ENCODE measurements at places on chromosomes 1 and 21.

DNA sequence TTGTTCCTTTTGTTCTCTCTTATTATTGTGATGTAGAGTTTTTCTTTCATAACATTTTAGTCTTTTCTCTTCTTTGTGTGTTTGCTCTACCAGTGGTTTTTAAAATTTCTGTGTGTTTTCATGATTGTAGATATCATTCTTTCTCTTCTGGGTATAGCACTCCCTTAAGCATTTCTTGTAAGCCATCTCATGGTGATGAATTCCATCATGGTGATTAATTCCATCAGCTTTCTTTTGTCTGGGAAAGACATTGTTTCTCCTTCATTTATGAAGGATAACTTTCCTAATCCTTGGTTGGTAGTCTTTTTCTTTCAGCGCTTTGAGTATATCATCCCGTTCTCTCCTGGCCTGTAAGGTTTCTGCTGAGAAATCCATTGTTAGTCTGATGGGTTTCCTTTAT lies 22.7 kb downstream of the CD55 start:
- no peak for DNase-seq

- DNase-seq = peak; percentile 69
These were observed 71.7 kb upstream of the ETS2 start for GRCh38 chr21:38733972-38734546.

GRCh38 chr1:79472067-79472656 lies 465.6 kb upstream of the ADGRL4 start:
- no peak for DNase-seq

- no peak for DNase-seq
These were observed 9.2 kb downstream of the CSMD2 start for GRCh38 chr1:34155860-34156259.

DNA sequence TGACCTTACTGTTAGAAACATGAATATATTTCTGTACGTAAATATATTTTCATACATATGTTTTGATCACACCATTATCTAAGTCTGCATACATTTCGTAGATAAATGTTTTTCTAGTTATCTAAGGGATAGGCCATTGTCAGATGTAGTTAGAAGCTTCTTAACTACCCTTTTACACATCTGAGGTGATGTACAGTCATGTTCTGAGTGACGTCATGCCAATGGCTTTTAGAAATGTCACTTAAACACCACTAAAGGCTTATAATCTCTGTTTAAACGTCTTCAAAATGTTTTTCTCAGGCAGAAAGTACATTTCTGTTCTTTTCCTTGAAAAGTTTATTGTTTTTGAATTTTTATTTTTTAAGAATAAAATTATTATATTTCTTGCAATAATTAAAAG lies 781.9 kb downstream of the MRPL39 start:
- no peak for DNase-seq

- DNase-seq = no peak
These were observed 94.4 kb upstream of the TNFSF4 start for GRCh38 chr1:173301507-173301906.

GRCh38 chr1:58983162-58983561 lies 199.3 kb upstream of the JUN start:
- no peak for DNase-seq

DNA sequence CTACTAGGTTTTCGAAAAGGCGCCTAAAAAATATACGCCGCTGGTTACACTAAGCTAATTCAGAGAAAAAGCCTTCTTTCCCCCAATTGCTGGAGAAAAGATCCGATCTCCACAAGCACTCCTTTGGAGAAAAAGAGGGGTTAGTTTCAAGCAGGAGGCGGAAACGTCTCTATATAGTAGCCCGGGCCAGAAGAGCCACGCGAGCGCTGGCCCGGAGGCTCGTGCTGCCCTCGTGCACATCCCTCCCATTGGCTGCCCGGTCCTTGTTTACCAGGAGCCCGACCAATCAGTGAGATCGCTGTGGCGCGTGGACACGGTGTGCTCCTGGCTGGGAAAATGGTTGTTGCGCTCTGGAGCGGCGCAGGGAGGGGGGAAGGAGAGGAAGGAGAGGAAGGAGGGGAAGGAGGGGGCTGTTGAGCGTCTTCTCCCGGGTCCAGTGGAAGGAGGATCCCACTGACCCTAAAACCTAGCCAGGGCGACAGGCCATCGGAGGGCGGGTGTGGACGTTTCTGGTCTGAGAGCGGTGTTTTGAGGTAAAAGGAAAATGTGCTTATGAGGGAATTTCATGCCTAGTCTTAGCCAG lies at the start of gene TXNIP:
Gene TXNIP, minus strand, starts transcription at position 147 of the 583 bp plus-strand sequence. CDS start 313 bp downstream, outside the sequence.
- peak; percentile 88 for DNase-seq

- no peak for DNase-seq
These were observed 7.7 kb upstream of the LMNA start for GRCh38 chr1:156106624-156107488.

GRCh38 chr1:44854970-44855369 lies 11.9 kb upstream of the PTCH2 start:
- DNase-seq = no peak

GRCh38 chr1:24302209-24302611 lies 16.9 kb upstream of the GRHL3 start:
- DNase-seq = no peak

DNA sequence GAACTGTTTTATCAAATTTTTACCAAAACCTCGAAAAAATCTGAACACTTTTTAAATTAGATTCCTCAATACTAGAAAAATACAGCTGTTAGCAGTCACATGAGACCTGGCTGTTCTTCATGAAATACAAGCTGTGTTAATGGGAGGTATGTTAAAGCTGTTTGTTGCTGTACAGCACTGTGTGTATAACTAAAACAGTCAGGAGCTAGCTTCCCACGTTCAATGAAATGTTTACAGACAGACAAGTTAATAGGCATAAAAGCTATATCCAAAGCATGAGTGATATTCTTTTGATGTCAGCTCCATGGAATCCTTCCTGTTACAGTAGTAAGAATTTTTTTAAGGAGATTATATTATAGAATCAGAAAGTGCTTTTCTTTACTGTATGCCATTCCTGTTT lies 223.2 kb upstream of the FOXD3 start:
- no peak for DNase-seq

GRCh38 chr1:88731475-88732269 lies 47.6 kb downstream of the PKN2 start:
- no peak for DNase-seq

GRCh38 chr1:162133566-162133965 lies 64.1 kb downstream of the NOS1AP start:
- DNase-seq = no peak

- no peak for DNase-seq
These were observed 43.2 kb downstream of the CNN3 start for GRCh38 chr1:94883691-94884090.

DNA sequence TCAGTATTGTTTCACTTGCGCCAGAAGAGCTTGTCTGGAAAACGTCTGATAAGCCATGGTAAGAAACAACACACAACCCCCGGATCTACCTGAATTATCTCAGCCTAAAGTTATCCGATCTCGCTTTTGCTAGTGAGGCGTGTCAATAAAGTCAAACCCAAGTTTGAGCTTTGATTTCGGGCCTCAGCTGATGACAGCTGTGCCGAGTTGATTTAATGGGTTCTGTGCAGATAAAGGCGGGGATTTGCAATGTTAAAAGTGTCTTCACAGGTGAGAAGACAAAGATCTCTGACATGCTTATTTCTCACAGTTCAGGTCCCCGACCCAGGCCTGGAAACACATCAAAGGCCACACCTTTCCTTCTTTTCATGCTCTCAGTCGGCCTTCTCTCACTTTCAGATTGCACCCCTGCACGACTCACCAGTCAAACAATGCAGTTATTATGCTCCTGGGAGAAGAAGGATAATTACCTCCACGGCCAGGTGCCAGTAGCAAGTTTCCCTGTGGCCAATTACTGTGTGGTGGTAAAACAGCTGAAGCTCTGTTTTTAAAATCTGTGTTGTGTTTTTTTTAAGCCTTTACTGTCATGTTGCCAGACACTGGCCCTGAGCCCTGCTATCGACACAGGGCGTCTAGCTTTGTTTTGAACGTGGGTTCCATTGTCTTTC lies 245.3 kb upstream of the RUNX1 start:
- DNase-seq = no peak

GRCh38 chr1:37631036-37631435 lies 3.7 kb downstream of the RSPO1 start:
- DNase-seq = no peak

- DNase-seq = no peak
These were observed 52.7 kb downstream of the SCCPDH start for GRCh38 chr1:246776923-246777322.

DNA sequence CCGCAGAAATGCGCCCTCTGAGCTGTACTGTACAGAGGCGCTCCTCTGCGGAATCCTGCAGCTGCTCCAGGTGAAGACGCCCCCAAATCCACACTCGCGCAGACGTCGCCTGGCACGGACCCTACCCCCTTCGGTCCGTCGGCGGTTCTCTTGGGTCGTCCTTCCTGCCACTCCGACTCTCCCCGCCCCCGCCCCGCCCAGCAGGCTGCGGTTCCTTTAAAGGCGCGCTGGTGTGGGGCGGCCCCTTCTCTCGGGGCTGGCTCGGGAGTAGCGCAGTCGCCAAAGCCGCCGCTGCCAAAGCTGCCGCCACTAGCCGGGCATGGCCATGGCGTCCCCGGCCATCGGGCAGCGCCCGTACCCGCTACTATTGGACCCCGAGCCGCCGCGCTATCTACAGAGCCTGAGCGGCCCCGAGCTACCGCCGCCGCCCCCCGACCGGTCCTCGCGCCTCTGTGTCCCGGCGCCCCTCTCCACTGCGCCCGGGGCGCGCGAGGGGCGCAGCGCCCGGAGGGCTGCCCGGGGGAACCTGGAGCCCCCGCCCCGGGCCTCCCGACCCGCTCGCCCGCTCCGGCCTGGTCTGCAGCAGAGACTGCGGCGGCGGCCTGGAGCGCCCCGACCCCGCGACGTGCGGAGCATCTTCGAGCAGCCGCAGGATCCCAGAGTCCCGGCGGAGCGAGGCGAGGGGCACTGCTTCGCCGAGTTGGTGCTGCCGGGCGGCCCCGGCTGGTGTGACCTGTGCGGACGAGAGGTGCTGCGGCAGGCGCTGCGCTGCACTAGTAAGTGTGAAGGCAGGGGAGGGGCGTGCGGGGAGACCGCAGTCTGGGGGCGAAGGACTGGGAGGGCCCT lies at the start of gene RASSF5:
Gene RASSF5, plus strand, starts transcription at position 248 of the 846 bp plus-strand sequence. Its CDS starts 72 bp downstream, at position 320.
- peak; percentile 42 for DNase-seq

- no peak for DNase-seq
These were observed 93.4 kb downstream of the BCAR3 start for GRCh38 chr1:93588206-93588605.

GRCh38 chr1:51799372-51799771 lies 79.2 kb downstream of the NRDC start:
- no peak for DNase-seq

- DNase-seq = no peak
These were observed 996 bp upstream of the SH3BGRL3 start for GRCh38 chr1:26278724-26279455.

DNA sequence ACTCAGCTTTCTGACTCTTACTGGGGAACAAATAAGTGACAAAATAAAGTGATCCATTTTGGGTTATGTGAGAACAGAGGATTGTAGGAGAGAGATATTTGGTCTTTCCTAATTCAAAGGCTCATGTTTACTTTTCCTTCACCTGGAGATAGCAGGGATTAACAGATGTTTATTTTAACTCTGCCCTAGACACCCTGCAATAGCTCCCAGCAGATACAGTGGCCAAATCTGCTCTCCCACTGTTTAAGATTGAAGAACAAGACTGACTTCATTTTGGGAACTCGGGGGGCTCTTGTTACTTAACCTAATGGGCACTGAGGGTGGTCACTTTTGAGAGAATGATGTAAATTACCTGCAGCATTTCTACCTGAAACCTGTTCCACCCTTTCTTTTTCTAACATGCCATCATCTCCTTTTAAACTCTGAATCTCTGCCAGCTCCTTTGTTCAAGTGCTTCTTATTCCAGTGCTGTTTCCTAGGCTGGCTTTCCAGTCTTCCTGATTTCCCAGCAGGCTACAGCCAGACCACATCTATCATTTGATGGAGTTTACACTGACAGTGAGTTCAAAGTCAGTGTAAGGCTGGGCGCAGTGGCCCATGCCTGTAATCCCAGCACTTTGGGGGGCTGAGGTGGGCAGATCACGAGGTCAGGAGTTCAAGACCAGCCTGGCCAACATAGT lies 90.0 kb downstream of the SELENOF start:
- no peak for DNase-seq

DNA sequence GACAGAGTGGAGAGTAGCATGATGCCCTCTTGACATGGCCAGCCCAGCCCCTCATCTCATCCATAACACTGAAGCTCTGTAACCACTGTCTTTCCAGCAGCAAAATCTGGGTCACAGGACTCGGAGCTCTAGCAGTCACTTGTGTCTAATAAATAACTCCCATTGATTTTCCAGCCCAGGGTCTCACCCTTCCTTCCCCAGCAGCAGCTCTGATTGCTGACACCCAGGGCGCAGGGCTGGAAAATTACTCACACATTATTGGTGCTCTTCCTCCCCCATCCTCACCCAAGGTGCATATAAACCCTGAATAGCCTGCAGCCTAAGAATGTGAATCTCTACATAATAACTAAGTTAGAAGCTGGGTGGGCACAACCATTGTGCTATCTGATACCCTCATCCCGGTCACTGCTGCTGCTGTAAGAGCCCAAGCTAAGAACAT lies 21.1 kb upstream of the OR10J5 start:
- DNase-seq = no peak

DNA sequence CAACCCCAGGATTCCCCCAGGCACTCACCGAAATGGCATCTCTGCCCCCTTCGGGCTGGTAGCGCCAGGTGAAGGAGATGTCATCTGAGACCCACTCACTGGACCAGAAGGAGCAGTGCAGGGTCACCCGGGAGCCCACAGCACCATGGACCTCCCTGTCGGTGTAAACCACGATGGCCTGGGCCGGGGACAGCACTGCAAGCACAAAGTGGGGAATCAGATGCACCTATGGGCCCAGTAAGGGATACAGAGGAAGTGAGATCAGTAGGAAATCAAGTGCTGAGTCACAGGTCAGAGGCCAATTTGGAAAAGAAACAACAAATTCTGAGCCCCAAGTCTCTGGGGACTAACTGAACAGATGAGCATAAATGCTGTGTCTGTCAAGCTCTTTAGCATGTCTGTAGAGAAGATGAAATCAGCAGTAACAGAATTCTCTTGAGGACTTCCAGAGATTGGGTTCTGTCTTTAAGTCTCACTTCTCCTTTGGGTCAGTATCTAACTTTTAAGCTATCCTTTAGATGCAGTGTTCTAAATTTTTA lies 2.5 kb downstream of the MPZ start:
- no peak for DNase-seq
